Type B pancreatic cell (in vitro differentiated cells): ENCODE measurements at places on chromosomes 7 and 10. TPM values are rescaled to one million over a fixed set of nuclear protein-coding genes. Genes with fewer than 3 reads are reported as not detected.

Gene ANKRD7
- not detected in 2 replicates for total RNA-seq

Gene CTBP2
- total RNA-seq, result 101 and 113 TPM in 2 replicates

Gene DLG5
- total RNA-seq, result 57.4 and 80.0 TPM in 2 replicates

Gene GRID2IP
- total RNA-seq, result 0.43 and 1.6 TPM in 2 replicates

DNA sequence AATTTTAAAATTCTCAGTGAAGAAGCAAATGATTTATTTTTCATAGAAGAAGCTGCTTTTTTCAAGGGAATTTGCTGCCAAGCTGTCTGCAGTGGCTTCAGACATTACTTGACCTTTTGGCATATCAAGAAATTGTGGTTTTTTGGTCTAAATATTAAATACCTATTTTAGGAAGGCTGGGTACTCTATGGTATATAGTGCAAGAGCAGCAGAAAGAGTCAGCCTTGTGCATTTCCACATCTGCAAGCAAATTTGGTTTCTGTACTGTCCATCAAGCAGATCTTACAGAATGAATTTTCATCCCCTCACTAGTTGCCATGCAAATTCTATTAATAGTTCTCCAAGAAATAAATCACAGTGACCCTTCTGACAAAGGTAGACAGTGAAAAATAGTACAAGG, 222.0 kb downstream of the BICC1 start:
- no peak for DNase-seq

- DNase-seq, result no peak
Measured at GRCh38 chr10:1462994-1463633, 274.2 kb downstream of the ADARB2 start.

- no peak for DNase-seq
Measured at GRCh38 chr10:77784856-77785255, 141.7 kb downstream of the DLG5 start.

DNA sequence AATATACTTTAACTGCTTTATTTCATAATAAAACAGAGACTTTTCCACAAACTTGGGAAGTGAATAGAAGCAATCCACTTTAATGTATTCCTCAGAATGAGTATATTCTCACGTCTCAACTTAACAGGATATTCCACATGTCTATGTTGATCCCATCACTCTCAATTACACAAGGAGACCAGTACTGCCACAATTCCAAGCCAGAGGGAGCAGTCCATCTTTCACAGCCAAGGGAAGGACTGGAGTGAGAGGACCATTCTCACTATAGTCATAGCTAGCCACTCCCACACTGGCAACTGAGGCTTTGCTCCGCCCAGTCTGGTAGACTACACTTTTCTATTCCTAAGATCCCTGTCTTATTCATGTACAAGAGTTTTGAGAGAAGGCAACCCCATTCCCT, 553.9 kb downstream of the CNTNAP2 start:
- no peak for DNase-seq

DNA sequence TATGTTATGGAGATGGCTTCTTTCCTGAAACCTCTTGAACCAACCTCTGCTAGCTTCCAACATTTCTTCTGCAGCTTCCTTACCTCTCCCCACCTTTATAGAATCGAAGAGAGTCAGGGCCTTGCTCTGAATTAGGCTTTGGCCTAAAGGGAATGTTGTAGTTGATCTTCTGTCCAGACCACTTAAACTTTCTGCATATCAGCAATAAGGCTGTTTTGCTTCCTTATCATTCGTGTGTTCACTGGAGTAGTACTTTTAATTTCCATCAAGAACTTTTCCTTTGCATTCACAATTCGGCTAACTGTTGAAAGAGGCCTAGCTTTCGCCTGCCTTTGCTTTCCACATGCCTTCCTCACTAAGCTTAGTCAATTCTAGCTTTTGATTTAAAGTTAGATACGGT, 48.0 kb downstream of the KLHDC10 start:
- DNase-seq, result no peak

DNA sequence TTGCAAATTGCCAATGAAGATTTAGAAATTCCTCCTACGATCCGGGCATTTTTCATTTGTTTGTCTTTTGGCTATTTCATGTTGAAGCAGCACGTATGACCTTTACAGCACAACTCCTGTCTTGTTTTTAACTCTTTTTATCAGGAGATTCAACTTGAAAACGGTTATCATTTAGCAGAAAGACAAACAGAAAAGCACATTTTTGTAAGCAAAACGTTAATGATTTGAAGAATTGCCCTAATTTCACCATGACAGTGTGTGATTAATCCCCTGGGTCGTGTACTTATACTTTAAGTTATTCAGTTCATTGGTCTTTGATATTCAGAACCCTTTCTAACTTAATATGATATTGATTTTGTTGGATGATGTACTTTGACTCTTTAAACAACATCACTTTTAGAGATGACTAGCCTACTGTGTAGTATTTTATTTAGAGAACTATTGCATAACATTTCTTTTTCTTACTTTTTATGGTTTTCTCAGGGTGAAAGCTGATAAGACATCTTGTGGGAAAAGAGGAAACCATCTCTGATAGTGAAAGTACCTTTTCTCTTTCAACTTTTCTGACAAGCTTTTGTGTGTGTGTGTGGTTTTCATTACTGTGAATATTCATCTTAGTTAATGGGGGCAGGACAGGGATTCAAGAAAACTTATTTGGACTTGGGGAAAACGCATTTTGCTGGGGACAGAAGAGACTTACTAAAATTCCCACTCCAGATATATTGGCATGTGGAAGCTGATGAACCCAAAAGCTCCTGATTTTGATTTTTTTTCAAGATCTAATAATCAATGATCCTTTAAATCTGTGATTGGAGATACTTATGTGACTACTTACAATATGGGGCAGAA, 8.1 kb downstream of the HHEX start:
- no peak for DNase-seq

DNA sequence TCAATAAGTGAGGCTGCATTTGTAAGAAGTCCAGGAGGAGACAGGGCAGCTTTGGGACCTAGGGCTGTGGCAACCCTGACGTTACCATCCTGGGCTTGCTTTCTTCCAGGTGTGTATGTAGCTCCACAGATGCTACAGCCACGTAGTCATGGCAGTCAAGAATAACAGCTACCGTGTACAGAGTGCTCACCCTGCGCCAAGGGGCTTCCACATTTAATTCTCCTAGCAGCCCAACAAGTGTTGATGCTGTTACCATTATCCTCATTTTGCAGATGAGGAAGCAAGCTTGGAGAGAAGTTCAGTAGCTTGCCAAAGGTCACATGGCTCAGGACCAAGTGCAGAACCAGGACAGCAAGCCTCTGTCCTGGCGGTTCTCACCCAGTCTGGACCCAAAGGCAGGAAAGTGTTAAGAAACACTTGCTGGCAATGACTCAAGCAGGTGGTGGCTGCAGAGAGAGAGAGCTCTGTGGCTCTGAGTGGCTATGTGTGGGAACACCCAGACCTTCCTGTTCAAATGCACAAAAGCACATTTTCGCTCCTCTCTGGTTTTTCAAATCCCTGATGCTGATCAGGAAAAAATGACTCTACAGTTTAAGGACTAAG, 89.8 kb downstream of the CREM start:
- no peak for DNase-seq

- DNase-seq, result no peak
Measured at GRCh38 chr10:5629303-5630111, 36.9 kb downstream of the ASB13 start.

DNA sequence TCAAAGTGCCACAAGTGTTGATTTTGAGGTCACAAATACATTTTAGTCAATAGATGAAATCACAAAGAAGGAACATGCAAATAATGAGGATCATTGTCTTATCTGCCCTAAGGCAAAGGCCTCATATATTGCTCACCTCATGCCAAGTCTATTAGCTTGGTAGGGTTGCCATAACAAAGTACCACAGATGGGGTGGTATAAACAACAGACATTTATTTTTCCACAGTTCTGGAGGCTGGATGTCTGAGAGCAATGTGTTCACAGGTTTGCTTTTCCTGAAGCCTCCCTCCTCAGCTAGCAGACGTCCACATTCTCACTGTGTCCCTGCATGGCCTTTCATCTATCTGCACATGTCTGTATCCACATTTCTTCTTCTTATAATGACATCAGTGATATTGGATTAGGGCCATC, 59.6 kb downstream of the RELN start:
- DNase-seq, result no peak

DNA sequence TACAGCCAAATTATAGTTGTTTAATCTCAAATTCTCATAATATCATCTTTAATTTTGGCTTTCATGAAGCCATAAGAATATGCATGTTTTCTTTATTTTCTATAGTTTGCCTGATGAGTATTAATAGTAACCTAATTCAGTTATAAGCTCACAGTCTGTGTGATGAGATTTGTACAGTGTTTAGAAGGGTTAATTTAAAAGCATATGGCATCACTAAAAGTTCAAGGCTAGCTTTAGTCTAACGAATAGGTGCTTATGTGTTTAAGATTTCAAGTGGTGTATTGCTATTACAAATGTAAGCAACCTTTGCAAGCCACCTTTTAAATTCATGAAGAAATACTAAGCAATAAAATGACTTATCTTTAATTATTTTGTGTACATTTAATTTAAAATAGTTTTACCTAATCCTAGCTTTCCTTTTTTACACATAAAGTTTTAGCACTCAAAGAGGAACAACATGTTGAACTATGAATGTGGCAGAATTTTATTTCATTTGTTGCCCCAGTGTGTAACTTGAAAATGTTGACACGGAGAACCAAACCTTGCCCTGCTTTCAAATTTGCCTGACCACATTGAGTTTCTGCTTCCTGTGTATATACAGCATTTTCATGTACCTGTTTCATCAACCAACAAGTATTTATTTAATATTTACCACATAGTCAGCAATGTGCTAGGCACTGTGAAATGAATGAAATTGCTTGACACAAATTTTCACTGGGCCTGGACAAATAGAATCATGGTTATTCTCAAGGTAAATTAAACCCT, 41.5 kb downstream of the TET1 start:
- DNase-seq, result no peak

DNA sequence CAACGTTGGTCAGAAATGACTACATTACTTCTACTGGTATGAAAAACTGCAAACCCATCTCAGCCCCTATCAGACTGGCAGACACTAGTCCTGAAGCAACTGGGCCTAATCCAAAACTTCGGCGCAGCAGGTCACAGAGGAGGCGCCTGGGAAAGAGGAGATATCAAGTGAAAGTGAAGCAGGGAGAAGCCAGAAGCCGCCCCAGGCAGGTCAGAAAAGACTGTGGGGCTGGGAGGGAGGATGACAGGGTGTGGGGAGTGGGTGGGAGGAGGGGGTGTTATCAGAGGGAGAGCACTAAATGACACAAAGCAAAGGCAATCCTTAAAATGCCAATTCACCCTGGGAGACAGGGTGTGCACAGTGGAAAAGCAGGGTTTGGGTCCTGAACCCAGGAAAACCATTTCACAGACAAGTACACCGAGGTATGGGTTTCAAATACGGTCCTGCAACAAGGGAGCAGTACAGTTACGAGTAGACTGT, 731 bp downstream of the CHCHD3 start:
- DNase-seq, result no peak

DNA sequence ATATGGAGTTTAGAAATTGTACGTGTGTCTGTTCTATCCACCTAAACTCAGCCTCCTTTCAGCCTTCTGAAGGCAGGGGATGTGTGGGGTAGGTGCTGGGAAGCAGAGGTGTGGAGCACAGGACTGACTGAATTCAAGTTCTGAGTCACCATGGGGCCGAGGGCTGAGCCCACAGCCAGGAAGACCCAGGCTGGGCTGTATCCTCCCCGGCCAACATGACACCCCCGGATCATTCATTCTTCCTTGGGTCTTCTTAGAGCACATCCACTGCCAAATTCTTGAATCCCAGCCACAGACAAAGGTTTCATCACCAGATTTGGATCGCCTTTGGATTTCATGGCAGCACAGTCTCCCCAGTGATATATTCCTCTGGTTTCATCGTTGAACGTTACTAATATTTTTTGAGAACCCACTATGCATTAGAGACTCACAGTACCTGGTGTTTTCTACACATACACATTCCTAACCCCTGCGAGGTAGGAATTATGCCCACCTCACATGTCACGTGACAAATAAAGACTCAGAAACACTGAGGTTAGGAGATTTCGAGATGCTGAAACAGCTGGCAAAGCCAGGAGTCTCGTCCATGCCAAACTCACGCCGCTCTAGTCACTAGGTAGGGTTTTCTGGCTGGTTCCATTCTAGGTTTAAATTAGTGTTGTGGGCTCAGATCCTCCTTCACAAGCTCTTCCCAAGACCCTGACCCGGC, 26.9 kb downstream of the CCDC3 start:
- no peak for DNase-seq
